ENCODE measurements at places on chromosomes 3 and 15.

DNA sequence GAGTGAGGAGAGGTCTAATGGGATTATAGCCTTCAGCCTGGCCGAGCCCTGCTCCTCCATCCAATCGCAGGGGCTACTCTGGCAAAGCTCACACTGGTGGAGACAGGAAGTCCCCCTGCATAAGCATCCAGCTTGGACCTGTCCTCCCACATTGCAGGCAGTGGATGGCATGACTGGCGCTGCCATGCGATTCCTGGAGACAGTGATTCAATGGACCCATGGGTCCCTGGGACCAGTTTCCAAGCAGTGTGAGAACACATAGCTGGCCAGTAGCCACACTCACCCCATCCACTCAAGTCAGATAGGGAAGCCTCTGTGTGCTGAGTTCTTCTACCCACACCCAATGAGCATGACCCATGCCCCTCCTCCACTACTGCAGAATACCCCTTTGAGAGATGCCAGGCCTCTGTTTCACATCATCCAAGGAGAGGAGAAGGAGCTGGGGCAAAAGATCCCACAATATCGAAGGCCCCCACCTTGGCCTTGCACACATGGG, 18.1 kb upstream of the POC1A start:
- DNase-seq: no peak

- DNase-seq: no peak
Measured at GRCh38 chr3:28595372-28595771, 246.7 kb upstream of the AZI2 start.

- DNase-seq: no peak
Measured at GRCh38 chr3:54198556-54198955, 76.2 kb downstream of the CACNA2D3 start.

GRCh38 chr3:154191520-154191919, 70.3 kb downstream of the ARHGEF26 start:
- no peak for DNase-seq
